ENCODE measurements at places on chromosomes 1 and 21.

DNA sequence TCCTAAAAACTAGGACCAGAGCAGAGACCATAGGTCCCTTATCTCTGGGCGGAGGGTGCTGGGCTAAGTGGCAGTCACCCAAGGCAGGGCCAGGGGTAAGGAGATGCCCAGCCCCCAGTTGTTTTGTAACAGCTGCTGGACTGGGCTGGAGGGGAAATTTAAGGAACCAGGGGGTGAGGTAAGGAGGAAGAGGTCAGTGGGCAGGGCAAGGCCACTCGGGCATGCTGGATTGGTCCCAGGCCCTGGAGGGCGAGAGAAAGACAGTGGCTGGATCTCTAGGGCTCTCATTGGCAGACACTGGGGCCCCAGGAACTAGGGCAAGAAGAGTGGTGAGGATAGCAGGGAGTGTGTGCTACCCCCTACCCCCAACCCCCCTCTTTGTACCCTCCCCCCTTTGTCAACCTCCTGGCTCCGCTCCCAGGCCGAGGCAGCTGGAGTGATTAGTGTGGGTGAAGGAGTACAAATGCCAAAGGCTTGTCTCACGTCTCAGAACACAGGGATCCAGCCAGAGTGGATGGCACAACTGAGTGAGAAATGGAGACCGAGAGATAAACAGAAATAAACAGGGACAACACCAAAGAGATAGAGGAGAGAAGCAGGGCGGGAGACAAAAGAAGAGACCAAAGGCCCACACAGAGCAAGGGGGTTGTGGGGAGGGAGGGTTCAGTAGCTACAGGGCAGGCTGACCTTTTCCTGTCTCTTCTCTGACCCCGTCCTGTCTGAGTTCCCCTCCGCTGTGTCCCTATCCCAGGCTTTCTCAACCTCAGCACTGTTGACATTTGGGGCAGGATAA is 20.5 kb upstream of the THRAP3 start:
- DNase-seq = no peak

DNA sequence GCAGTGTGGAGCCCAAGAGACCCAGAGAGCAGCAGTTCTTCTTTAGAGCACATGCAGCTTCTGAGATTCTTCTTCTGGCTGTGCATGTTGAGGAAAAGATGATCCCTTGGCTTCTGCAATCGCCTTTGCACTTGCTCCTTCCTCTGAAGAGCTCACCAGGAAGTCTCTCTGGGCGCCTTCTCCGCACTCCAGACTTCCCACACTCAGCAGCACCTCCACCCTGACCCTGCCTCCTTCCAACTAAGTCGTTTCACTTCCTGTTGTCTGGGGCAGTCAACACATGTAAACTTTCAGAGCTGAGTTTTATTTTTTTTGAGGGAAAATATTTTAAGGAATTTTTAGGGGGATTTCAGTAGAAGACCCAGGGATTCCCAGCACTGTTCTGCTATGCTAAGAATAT is 73.4 kb upstream of the F3 start:
- no peak for DNase-seq

DNA sequence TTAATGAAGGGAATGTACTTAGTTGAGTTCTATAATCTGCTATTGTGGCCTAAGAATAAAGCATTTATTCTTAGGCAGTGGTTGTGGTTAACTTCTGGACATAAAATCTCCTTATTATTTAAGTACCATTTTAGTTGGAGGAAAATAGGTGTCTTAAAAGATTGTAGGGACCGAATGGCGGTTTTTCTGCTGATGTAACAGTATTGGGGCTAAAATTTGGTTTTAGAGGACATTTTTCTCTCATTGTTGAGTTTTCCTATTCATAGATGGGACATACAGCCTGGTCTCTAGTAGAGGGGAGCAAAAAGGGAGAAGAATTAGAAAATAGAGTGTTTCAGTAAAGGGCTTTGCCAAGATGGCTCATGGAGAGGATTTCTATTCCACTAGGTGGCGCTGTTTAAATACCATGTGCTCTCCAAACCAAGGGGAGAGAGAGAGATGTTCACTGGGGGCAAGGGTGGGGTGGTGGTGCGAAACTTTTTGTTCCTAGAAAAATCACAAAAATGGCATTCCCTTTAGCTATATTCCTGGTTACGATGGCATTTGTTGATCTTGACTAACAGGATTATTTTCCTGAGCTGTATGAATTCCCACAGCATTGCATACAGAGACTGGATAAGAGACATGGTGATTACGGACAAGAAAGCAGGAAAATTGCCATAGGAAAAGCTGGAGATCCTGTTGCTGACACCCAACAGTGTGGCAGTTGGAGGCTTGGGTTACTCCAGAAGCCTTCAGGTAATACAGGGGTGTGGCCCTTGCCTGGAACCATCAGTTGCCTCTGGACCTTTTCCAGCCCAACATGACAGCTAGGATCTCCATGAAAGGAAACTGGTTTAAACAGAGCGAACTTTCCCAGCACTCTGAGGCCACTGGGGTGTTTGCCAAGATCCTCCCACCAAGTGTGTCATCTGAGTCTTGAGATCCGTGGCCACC is 18.2 kb upstream of the FCGR2A start:
- no peak for DNase-seq

DNA sequence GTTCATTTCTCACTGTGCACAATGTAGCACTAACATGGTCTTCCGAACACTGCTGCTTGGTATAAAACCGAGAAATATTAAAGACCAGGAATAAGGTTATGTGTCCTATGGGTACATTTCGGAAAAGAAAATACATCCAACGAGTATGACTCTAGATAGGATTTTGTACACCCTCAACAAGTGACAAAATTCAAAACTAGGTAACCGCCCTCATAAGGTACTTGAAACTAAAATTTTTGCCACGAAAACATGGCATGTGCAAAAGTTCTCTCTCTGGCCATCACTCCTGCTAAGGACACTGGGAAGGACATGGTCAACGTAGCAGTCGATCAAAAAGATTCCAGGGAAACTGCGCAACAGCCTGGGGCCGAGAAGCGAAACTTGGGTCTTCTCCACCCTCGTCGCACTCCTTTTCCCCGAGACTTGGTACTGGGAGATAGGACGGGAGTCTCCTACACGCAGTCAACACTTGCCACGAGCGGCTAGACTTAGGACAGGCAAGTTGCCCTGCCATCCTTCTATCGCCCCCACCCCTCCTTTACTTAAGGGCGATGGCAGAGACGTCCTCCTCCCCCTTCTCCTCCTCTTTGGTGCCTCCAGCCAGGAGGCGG is 338 bp upstream of the TOR1AIP1 start:
- no peak for DNase-seq

DNA sequence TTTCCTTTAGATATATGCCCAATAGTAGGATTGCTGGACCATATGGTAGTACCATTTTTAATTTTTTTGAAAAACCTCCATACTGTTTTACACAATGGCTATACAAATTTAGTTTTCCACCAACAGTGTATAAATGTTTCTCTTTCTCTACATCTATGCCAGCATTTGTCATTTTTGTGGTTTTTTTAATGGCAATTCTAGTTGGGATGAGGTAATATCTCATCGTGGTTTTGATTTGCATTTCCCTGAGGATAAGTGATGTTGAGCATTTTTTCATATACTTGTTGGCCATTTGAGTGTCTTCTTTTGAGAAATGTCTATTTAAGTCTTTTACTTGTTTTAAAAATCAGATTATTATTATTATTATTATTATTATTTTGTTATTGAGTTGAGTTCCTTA is 35.5 kb downstream of the PLA2G4A start:
- DNase-seq = no peak

DNA sequence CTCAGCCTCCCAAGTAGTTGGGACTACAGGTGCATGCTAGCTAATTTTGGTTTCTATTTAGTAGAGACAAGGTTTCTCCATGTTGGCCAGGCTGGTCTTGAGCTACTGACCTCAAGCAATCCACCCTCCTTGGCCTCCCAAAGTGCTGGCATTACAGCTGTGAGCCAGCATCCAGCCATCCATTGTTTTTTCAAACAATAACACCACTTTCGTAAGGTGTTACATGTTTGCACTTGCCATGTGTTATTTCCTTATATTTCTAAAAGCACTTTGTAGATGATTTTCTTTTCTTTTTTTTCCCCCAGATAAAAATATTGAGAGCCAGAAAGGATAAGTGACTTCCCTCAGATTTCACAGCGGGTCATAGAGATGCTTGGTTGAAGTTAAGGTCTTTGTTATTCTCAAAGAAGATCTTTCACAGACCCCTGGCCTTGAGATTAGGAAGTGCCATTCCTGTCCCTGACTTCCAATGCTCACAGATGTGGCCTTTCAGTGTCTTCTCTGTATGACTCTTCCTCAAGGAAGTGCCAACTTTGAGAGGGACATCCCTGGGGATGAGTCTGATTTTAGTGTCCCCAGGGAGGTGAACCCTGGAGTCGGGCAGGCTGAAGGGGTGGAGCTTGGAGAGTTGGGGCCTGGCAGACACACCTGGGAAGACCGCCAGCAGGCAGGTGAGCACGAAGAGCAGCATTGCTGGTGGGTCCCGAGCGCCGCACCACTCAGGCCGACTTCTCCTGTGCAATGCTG is 6.3 kb downstream of the PIGR start:
- no peak for DNase-seq

DNA sequence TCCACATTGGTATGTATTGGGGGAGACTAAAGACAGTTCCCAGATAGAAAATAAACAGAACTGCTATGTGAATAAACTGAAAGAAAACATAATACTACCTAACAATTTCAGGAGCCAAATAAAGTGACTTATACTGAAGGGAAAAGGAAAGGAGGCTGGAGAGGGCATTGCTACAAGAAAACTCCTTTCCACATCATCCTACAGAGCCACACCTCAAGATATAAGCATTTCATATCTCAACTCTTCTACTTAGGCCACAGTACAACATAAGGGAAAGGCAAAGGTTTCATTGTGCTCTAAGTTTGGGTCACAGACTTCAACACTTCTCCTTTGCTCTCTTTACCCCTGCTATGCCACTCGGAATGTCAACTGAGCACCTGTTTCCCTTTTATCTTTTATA is 54.9 kb downstream of the ST7L start:
- no peak for DNase-seq

DNA sequence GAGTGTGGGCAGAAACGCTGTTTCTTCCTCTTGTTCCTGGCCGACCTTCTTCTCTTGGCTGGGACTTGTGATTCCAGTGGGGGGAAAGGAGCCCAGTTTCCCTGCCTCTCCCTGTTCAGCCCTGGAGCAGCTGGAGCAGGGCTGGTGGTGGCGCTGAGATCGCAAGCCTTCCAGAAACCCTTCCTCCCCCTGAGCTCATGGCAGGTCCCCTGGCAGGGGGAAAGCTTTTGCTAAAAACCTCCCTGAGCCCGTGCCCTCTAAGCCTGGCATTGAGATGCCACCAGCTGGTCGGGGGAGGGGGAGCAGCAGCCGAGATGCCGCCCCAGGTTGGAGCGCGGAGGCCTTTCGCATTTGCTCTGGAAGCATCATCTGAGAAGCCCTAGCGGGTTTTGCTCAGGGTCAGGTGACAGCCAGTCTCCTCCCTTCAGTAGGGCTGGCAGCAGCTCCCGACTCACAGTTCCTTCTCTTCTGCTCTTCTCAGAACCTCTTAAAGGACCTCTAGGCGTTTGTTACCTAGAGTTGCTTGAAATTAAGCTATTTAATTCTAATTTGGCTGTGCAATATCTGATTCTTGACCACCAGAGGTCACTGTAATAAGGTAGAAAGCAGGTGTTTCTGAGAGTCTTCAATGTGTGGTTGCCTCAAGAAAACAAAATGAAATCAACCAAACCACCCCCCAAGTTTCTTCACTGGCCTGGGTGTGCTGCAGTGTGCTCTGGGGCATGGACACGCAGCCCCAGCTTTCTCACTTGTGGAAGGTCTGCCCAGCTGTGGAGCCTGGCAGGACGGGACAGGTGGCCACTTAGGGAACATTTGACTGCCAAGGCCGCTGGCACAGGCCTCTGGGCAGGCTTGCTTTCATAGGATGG is 257.3 kb downstream of the CAMTA1 start:
- no peak for DNase-seq

- no peak for DNase-seq
These were observed 3.8 kb downstream of the HMGB4 start for GRCh38 chr1:33867684-33868083.

DNA sequence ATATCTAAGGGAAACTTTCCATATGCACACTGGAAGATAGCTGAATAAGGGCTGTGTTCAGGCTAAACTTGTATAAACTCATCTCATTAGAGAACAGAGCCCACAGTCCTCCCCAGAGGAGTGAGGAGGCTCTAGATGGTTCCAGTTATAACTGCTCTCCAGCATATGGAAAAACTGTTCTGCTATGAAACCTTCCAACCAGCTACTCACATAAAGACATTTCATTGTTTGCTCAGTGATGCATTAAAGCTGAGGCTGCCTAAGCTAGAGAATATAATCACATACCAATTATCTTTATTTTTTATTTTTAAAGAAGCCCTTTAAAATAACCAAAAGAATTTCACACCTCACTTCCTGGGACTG is 13.3 kb downstream of the AHCYL1 start:
- no peak for DNase-seq

- no peak for DNase-seq
These were observed 220.6 kb downstream of the TM2D1 start for GRCh38 chr1:61504305-61504704.

DNA sequence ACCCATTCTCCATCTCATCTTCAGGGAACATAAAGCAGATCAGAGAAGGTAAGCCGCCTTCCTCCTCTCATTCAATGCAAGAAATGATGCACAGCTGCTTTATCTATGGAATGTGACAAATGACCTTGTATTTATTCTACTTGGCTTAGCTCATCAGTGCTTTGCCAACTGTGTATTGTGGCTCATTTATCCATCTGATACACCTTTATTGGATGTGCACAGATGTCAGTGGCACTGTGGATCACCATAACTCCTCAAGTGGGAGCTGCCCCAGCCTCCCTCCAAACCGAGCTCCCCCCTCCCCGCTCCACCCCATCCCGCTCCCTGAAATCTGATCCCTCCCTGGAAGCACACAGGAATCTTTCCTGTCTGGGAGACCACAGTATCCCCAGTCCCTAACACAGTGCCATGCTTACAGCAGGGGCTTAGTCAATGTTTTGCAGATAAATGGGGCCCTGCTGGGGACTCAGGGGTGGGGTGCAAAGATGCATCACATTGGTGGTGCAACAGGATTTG is 156.0 kb upstream of the RAB4A start:
- DNase-seq = no peak

Data from activated CD4-positive, CD25-positive, alpha-beta regulatory T cell treated with anti-CD3 and anti-CD28 coated beads, Interleukin-2, amount 50 U/mL, for 72 hours (primary cell).